ENCODE measurements at places on chromosomes 1 and 21. TPM values are rescaled to one million over a fixed set of nuclear protein-coding genes. Genes with fewer than 3 reads are reported as not detected.

DNA sequence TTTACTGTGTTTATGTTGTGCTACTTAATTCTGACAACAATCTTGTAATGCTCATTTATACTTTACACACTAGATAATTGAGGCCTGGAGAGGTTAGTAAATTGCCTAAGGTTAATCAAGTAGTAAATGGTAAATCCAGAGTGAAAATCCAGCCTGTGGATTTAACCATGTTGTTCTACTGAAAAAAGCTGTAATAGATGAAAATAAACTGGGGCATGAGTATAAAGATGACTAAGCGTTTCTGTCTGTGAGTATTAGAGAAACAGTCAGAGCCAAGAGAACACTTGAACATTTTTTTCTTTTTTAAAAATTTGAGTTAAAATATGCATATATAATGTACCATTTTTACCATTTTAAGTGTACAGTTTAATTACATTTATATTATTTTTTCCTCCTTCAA, 47.9 kb upstream of the LEPR start:
- DNase-seq = no peak
- H3K36me3 ChIP-seq = no peaks in the 10 kb centered on the region
- H3K4me1 ChIP-seq = no peaks in the 10 kb centered on the region

LRRC53 gene
- polyA plus RNA-seq = not detected

DNA sequence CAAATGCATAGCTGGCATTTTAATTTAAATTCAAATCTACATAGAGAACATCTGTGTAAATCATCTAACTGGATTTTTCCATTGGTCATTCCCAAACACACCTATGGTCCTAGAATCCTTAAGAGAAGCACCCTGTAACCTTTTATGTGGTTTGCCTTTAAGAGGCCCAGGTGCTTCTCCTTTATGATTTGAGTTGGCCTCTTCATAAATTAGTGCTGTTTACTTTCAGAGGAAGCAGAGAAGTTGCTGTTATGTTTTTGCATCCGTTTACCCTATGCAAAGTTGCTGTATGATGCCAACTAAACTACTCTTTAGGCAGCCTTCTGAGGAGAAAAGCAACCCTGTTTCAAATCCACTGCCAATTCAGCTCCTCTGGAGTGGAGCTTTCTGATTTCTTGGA, 193.8 kb downstream of the HS2ST1 start:
- no peak overlapping the region for H3K4me3 ChIP-seq
- H3K36me3 ChIP-seq = no peaks in the 10 kb centered on the region
- H3K27ac ChIP-seq = no peak overlapping the region
- no peaks in the 10 kb centered on the region for H3K27me3 ChIP-seq

OPRD1 gene
- not detected for polyA plus RNA-seq

DNA sequence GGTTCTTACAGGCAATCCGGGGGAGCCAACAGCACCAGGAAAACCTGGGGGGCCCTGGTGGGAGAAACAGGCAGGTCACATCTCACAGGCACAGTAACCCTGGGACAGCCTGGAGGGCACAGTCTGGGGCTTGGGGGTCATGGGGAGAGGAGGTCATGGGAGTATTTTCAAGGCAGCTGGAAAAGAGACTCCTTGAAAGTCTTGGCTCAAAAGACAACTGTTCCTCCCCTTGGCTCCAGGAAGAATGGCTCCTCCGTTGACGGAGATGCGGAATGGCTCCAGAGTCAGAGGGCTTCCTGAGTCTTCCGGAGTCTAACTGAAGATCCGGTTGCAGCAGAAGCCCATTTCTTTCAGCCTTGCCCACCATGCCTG, 25.9 kb upstream of the PEF1 start:
- no peak overlapping the region for H3K4me3 ChIP-seq
- H3K36me3 ChIP-seq = no peaks in the 10 kb centered on the region

DNA sequence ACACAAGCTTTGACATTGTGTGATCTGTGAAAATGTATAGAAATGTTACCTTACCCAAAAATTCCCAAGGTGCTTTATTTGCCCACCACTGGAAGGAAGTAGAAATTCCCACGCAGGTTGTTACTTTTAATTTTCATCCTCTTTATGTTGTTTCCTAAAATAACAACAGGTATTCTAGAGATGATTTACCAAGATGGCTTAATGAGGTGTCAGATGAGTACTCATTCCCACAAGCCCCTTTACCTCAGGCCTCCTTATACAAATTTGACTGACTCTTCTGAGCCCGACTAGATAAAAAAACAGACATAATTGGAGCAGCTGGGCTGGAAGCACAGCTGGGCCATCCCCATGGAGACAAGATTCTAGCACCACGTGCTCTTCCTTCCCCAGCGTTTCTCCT, 114.6 kb downstream of the LIPI start:
- no peaks in the 10 kb centered on the region for H3K36me3 ChIP-seq
- DNase-seq = no peak
- H3K27me3 ChIP-seq = no peaks in the 10 kb centered on the region

- DNase-seq = no peak
- H3K27me3 ChIP-seq = no peaks in the 10 kb centered on the region
- H3K36me3 ChIP-seq = no peaks in the 10 kb centered on the region
- H3K27ac ChIP-seq = no peak overlapping the region
- H3K4me1 ChIP-seq = no peaks in the 10 kb centered on the region
- no peak overlapping the region for H3K4me3 ChIP-seq
These were observed 375.7 kb upstream of the DAB1 start for GRCh38 chr1:57799490-57800115.

GRCh38 chr1:46801323-46802055, 2.6 kb downstream of the CYP4B1 start:
- H3K4me1 ChIP-seq = no peaks in the 10 kb centered on the region
- H3K27me3 ChIP-seq = no peaks in the 10 kb centered on the region

DNA sequence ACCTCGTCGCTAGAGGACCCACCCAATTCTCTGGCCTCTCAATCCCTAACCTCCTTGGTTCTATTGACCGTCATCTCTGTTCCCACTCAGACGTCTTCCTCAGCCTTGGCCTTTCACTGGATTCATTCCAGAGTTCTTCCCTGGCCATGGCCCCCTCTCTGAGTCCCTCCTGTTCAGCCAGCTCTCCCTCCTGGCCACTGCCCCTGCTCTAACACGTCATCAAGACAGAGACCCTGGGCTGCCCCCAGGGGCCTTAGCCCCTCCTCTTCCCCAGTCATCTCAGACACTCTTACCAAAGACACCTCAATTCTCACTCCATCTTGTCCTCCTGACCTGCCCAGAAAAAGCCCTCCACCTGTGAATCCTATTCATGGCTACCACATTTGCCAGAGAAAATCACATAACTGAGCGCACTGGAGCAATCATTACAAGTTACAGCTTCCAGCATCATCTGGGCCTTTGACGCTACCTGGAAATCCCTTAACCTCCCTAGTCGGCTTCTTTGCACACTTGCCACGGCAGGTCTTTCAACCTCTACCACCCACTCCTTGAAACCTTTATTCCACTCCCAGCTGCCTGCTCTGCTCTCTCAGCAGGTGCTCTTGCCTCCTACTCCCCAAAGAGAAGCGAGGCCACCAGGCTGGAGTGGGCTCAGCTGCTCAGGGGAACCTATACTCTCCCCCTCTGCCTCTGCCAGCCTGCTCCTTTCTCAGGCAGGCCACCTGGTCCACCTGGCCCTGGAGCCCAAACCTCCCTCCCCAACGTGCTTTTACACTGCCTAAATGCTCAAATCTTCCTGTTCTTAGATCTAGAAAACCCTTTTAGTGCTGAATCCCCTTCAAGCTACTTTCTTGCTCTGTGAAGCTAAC, 14.0 kb downstream of the DCST2 start:
- peaks cover 43% of the 10 kb centered on the region for H3K4me1 ChIP-seq
- H3K27me3 ChIP-seq = no peaks in the 10 kb centered on the region
- no peak overlapping the region for H3K4me3 ChIP-seq
- no peak overlapping the region for H3K27ac ChIP-seq
- H3K36me3 ChIP-seq = peaks cover 37% of the 10 kb centered on the region

ST6GALNAC5 gene
- polyA plus RNA-seq = not detected

DNA sequence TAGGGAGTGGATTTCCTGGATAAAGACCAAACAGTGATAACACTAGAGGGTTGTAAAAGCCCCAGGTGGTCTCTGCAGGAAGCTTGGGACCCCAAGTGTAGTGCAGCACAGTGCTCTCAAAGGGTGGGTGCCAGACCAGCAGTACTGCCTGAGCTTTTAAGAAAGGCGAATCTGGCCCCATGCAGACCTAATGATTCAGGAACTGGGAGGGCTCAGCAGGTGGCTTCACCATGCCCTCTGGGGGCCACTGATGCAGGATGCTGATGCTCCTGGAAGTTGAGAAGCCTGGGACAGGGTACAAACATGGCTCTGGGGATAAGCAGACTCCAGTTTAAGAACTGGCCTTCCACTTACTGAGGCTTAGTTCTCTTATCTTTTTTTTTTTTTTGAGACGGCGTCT, 29.1 kb upstream of the NEK2 start:
- H3K4me3 ChIP-seq = no peak overlapping the region
- H3K27me3 ChIP-seq = no peaks in the 10 kb centered on the region
- DNase-seq = no peak
- H3K4me1 ChIP-seq = no peaks in the 10 kb centered on the region

- H3K4me3 ChIP-seq = no peak overlapping the region
- H3K27ac ChIP-seq = no peak overlapping the region
- H3K36me3 ChIP-seq = no peaks in the 10 kb centered on the region
- H3K27me3 ChIP-seq = no peaks in the 10 kb centered on the region
- no peaks in the 10 kb centered on the region for H3K4me1 ChIP-seq
These were observed 84.2 kb downstream of the KIRREL1 start for GRCh38 chr1:158077411-158078256.

DNA sequence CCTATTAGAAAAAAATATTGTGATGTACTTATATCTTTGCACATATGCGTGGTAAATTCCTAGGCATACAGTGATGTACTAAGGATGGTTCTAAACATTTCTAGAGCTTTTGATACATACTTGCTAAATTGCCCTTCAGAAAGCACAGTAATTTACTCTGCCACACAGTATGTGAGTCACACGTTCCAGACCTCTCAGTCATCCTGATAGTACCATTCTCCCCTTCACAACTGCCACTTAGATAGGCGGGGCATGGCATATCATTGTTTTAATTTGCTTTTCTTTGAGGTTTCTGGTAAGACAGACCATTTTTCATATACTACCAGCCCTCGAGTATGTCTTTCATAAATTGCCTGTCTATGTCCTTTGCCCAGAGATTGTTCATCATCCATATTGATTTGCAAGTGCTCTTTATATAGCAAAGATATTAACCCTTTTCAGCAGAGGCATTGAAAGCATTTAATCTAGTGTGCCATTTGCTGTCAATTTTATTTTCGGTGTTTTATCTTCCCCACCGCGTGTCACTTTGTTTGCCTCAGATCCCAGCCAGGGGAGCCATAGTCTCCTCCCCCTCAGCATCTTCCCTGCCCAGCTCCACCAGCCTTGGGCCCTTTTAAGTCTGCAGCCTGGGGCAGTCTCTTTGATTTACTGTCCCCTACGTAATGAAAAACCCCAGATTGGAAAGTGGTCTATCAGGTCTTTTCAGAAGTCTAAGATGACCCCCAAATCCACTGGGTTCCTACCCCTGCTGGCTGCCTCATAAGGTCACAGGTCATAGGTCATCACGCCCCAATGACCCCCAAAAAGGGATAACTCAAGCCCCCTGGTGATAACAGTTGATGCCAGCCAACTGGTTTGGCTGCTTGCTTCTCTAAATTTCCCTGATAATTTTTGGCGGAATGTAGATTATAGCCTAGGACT, 11.8 kb upstream of the PAX7 start:
- no peak overlapping the region for H3K4me3 ChIP-seq
- no peaks in the 10 kb centered on the region for H3K36me3 ChIP-seq
- no peaks in the 10 kb centered on the region for H3K4me1 ChIP-seq
- H3K27me3 ChIP-seq = peaks cover 6% of the 10 kb centered on the region

SMPDL3B gene
- polyA plus RNA-seq = 0.21 TPM

TMIGD3 gene
- 3.1 TPM for polyA plus RNA-seq

- H3K4me3 ChIP-seq = no peak overlapping the region
- H3K27ac ChIP-seq = no peak overlapping the region
- DNase-seq = no peak
- no peaks in the 10 kb centered on the region for H3K36me3 ChIP-seq
- H3K27me3 ChIP-seq = no peaks in the 10 kb centered on the region
These were observed 10.7 kb downstream of the PATJ start for GRCh38 chr1:61752921-61753389.

DNA sequence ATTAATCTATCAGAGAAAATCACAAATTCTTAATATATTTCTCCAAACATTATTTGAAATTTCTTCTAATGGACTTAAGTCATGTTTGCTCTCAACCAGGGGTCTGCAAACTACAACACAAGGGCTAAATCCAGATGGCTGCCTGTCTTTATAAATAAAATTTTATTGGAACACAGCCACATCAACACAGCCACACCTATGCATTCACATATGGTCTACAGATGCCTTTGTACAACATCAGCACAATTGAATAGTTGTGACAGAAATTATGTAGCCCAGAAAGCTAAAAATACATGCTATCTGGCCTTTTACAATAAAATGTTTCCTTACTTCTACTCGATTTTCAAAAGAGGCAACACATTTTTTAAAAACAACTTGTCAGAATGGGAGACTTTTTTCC, 103.9 kb downstream of the DPYD start:
- no peak for DNase-seq
- H3K27ac ChIP-seq = no peak overlapping the region
- no peaks in the 10 kb centered on the region for H3K27me3 ChIP-seq
- no peaks in the 10 kb centered on the region for H3K4me1 ChIP-seq
- H3K4me3 ChIP-seq = no peak overlapping the region
- H3K36me3 ChIP-seq = peaks cover 15% of the 10 kb centered on the region

KLF17 gene
- polyA plus RNA-seq = not detected

Data from CD14-positive monocyte (primary cell).